ENCODE measurements at places on chromosomes 5 and 9.

DNA sequence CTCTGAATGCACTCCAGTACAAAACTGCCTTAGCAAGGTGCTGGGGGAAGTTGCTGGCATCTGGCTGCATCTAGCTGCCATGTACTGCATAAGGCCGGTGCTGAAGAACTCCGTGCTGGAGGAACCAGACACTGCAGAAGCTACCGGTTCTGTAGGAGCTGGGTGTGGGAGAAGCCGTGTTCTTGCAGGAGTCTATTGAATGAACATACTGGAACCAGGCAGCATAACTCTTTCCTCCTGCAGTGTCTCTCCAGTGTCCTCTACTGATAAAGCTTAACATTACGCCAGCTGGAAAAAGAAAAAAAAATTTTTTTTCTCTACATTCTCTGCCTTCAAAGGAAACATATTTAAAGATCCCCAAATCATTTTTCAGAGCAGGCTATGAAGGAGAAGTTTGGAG lies 38.5 kb downstream of the VPS13A start:
- DNase-seq = no peak

DNA sequence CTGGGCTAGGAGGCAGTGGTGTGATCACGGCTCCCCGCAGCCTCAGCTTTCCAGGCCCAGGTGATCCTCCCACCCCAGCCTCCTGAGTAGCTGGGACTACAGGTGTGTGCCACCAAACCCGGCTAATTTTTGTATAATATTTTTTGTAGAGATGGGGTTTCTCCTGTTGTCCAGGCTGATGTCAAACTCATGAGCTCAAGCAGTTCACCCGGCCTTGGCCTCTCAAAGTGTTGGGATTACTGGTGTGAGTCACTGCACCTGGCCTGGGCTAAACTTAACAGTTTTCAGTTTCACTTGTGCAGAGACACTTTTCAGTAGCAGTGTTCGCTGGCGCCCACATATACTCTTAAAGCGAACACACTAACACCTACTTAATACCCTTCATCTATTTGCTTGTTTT lies 205.6 kb upstream of the ZNF608 start:
- DNase-seq = no peak

- DNase-seq = no peak
These were observed 115.7 kb upstream of the C9orf72 start for GRCh38 chr9:27688954-27689353.

DNA sequence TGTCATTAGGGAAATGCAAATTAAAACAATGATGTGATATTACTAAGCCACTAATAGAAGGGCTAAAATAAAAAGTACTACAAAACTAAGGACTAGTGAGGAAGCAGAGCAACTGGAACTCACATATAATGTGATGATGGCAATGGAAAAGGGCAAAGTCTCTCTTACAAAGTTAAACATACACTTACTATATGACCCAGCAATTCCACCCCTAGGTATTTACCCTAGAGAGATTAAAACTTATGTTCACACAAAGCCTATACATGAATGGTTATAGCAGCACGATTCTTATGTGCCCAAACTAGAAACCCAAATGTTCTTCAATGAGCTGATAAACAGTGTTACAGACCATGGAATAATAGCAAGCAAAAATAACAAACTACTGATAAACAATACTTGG lies 643.7 kb downstream of the TLE1 start:
- no peak for DNase-seq

DNA sequence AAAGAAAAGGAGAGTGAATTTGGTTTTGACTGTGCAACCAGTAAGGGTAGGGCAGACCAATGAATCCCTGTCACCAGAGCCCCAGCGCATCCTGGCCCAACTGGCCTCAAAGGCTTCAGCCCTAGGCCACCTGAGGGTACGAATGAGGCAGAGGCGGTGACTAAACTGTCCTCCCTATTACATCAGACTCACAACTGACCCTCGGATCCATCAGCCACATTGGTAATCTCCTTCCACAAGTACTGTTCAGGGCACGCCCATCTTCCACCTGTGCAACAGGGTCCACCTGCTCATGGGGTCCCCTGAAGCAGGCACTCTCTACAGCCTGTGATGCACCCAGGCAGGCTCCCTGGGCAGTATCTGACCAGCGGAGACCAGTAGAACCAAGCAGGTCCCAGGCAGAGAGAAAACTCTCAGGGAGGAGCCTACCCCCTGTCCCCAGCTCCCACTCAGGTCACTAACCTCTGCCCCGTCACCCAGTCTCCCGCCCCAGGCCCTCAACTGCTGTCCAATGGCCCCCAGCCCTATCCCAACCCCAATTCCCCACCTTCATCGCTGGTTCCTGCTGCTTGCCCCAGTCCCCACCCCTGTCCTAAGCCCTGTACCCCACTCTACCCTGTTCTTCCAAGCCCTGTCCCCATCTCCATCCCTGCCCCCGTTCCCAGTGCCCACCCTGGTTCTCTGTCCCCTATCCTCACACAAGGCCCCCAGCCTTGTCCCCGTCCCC lies 904 bp downstream of the EDF1 start:
- no peak for DNase-seq

DNA sequence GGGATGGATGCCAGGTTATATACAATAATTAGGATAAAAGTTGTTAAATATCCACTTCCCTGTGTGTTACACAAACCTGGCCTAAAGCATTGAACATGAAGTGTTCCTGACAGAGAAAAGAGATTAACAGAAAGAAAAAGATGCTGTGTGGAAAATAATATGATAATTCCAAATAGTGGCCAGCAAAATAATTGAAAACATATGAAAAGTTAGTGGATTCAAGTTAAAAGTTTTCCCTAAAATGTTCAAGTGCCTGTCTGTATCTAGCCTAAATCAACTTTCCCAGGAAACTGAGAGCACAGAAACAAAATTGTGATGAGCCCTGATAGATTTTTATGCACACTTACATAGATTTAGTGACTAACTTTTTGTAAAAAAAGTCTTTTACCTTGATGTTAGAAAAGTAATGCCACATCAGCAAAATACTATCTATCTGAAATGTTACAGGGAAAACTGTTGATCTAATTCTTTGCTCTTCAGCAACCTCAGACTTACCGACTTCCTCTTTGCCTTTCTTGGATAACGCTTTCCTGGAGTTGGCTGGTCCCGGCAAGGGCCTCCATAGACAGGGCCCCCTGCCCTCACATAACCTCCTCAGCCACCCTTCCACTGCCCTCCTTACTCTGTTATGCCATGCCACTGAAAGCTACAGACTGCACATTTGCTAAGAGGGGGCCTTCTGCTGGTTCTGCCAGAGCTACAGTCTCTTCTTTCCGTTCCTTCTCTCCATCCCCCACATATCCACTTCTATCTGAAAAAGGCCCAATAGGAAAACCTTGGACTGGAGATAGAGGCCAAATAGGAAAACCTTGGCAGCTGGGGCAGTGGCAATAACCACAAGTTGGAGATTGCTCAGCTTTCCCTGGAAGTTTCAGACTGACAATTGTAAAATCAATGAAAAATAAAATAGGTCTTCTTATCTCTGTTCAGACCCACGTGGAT lies 44.4 kb downstream of the ZNF474 start:
- no peak for DNase-seq

DNA sequence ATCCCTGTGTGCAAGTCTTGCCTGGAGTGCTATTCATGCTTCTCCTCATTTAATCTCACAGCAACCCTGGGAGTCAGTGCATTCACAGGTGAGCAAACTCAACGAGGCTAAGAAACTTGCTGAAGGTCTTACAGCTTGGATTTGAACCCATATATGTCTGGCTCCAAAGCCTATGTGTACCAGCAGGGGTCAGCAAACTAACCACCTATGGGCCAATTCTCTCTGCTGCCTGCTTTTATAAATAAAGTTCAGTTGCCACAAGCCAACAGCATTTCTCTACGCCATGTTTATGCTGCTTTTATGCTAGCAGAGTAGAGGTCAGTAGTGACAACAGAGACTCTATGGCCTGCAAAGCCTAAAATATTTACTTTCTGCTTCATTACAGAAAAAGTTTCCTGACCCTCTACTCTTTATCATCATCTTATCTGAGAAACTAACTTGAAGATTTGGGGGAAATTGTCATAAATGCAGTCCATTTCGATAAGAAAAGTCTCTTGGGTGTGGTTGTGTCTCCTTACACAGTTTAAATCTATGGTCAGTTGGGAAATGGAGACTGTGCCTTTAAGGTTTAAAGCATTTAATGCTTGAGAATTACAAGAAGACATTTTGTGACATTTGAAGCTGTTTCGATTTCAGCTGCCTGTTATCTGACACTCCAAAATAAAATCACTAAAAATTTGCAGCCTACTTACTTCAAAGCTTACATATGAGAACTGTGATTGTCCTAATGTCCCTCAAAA lies 137.7 kb downstream of the PRELID2 start:
- no peak for DNase-seq
